ENCODE measurements at places on chromosomes 7 and 10.

- no peak for DNase-seq
Measured at GRCh38 chr10:96512524-96513304, 1.0 kb downstream of the TLL2 start.

GRCh38 chr10:63720676-63721075 lies 199.5 kb downstream of the REEP3 start:
- no peak for DNase-seq

GRCh38 chr10:106582291-106582690 lies 582.2 kb downstream of the SORCS1 start:
- DNase-seq = no peak

DNA sequence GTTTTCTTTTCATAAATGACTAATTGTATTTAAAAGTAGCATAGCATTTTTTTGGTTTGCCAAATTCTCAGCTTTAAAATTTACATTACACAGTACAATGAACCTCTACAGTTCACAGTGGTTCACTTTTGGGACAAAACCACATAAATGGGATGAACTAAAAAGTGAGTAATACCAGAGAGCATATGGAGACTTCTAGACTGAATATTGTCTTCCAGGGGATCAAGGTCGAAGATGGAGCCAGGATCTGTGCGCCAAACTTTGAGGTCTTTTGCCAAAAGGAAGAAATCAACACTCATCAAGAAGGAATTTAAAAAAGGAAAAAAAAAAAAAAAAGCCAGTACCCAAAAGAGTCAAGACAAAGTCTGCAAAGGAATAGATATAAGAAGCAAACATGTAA lies 87.5 kb downstream of the NEBL start:
- no peak for DNase-seq

GRCh38 chr10:69807122-69807521 lies 5.4 kb downstream of the COL13A1 start:
- no peak for DNase-seq

DNA sequence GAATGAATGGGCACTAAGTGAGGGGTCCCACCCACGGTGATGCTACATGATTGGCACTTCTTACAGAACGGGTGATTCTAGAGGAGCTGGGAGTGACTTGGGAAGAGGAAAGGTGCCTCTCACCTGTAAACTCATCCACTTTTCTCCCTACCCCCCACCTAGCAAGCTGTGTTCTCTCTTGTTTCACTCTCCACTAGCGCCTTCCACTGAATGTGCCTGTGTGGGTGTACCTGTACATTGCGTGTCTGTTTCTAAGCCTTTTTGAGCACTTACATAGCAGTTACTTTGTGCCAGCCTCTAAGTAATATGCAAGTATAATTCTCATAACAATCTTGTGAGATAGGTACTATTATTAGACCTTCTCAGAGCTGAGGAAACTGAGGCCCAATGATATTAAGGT lies 133.7 kb upstream of the AGK start:
- DNase-seq = no peak

GRCh38 chr7:36415144-36415543 lies 25.5 kb downstream of the ANLN start:
- DNase-seq = no peak

- no peak for DNase-seq
Measured at GRCh38 chr10:2817940-2818636, 249.3 kb upstream of the PFKP start.

DNA sequence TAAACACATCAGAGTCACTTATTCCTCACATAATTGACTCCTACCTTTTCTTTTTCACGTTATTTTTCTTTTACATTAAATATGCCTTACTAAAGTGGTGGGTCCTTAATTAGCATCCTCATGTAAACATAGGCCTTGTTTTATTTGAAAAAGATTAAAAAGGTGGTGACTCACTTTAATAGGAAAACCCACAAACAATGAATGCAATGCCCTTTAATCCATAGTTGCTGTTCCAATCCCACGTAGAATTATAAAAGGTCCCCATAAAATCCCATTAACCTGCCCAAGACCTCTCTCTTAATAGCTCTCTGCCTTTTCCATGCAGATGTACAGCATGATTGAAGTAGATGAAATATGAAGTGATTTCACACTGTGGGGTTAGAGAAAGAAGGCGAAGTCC lies 32.2 kb downstream of the SLC16A12 start:
- DNase-seq = no peak

DNA sequence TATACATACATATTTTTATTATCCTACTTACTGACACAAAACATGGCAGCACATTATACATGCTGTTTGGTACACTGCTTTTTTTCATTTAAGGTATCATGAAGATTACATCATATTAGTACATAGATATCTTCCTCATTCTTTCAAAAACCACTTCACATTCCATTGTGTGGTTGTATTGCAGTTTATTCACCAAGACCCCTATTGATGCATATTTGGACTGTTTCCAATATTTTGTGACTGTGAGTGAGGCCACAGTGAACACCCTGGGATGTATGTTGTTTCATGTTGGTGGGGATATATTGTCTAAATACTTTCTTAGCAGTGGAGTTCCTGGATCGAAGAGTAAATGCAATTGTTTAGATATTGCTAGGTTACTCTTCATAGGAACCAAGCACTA lies 39.0 kb downstream of the TFAM start:
- no peak for DNase-seq

DNA sequence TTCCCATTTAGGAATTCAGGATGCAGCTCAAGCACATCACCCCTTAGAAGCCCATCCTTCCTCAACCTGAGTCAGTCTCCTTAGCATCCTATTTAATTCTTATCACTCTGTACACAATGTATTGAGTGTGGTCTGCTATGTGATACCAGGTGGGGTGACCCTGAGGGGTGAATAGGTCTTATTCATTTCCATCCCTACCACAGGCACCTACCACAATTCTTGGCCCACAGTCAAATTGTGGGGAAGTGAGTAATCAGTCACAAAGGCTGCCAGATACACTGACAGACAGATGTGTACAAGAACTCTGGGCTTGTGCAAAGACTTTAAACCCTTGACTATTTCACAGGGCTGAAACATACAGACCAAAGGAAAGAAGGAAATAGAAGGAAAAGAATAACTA lies 560.5 kb downstream of the PARD3 start:
- DNase-seq = no peak
